ENCODE measurements at places on chromosomes 11 and 22. TPM values are rescaled to one million over a fixed set of nuclear protein-coding genes. Genes with fewer than 3 reads are reported as not detected.

DNA sequence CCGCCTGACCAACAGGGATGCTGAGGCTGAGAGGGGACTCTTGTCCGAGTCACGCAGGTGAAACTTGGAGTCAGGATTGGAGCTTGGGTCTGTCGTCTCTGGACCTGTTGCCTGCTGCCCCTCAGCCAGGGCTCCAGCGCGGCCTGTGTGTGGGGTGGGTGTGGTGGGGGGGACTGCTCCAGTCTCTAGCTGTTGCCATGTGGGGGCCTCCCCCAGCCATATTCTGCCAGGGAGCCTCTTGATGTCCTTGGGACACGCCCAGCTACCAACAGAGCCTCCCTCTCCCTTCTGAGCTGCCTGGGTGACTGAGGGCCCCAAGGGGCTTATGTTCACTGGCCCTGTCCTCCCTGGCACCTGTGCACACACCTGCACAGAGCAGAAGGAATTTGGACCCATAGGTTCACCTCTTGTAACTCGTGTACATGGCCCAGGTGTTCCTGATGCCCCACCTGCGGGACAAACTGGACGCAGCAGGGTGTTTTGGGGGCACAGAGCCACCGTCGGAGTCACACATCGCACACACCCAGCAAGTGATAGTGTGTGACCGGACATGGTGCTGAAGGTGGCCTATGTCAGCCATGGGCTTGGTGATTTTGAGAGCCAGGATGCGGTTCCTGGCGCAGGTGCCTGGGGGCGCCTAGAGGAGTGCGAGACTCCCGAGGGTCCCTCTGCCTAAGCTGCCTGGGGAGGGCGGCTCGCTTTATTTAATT, 252.3 kb downstream of the TBC1D22A start:
- DNase-seq = no peak
- H3K36me3 ChIP-seq = no peaks in the 10 kb centered on the region
- H3K4me1 ChIP-seq = peaks cover 3% of the 10 kb centered on the region
- H3K27me3 ChIP-seq = no peaks in the 10 kb centered on the region

GRCh38 chr22:30856741-30857502, 111.7 kb downstream of the MORC2 start:
- H3K27me3 ChIP-seq = no peaks in the 10 kb centered on the region
- no peak overlapping the region for H3K4me3 ChIP-seq
- DNase-seq = peak; percentile 9
- no peaks in the 10 kb centered on the region for H3K4me1 ChIP-seq
- H3K27ac ChIP-seq = no peak overlapping the region
- H3K36me3 ChIP-seq = no peaks in the 10 kb centered on the region

GRCh38 chr11:128814856-128815705, 52.0 kb downstream of the KCNJ1 start:
- no peak overlapping the region for H3K4me3 ChIP-seq
- no peaks in the 10 kb centered on the region for H3K4me1 ChIP-seq
- H3K27me3 ChIP-seq = no peaks in the 10 kb centered on the region
- DNase-seq = no peak

Gene SHISAL1
- total RNA-seq = 0.27 TPM

- H3K36me3 ChIP-seq = no peaks in the 10 kb centered on the region
- H3K4me1 ChIP-seq = no peaks in the 10 kb centered on the region
- DNase-seq = no peak
- H3K27ac ChIP-seq = no peak overlapping the region
- no peak overlapping the region for H3K4me3 ChIP-seq
Measured at GRCh38 chr11:106697058-106697457, 321.2 kb downstream of the GUCY1A2 start.

Gene GAB4
- total RNA-seq = not detected

GRCh38 chr11:120098503-120099020, 39.4 kb downstream of the TRIM29 start:
- no peaks in the 10 kb centered on the region for H3K4me1 ChIP-seq
- H3K36me3 ChIP-seq = no peaks in the 10 kb centered on the region
- no peaks in the 10 kb centered on the region for H3K27me3 ChIP-seq
- H3K4me3 ChIP-seq = no peak overlapping the region

DNA sequence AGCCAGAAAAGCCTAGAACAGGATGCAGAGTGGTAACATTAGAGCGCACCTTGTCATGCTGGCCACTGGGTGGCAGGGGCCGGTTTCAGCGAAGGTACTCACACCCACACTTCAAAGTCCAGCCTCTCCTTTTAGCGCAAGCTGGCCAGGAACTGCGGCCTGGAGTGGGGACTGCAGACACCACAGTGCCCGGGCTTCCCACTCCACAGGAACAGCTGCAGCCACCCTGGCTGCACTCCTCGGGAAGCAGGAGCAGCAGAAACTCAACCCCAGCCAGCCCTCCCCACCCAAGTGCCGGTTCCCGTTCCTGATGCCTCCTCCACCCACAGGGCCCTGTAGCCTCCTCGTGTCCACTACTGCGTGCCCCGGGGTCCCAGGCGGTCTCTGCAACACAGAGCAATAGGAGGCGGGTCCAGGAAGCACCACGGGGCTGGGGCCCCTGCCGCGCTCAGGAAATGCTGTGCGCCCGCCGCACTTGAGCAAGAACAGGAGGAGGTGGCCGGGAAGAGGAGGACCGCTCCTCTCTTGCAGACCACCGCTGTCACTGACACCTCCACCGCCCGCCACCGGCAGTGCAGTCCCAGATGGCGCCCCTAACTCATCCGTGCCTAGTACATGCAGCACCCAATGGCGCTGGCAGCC, 2.2 kb downstream of the RFPL2 start:
- peaks cover 15% of the 10 kb centered on the region for H3K27me3 ChIP-seq
- no peaks in the 10 kb centered on the region for H3K36me3 ChIP-seq
- peak; percentile 71 for DNase-seq
- H3K27ac ChIP-seq = no peak overlapping the region
- peaks cover 4% of the 10 kb centered on the region for H3K4me1 ChIP-seq

Gene XKR3
- total RNA-seq = not detected

GRCh38 chr11:2891326-2892214, 6.0 kb upstream of the CDKN1C start:
- H3K27me3 ChIP-seq = no peaks in the 10 kb centered on the region
- no peak overlapping the region for H3K27ac ChIP-seq

Gene CSKMT
- total RNA-seq = 9.4 TPM

Measured in colonic mucosa (tissue), 4 donors.